ENCODE measurements at places on chromosomes 3 and 15. TPM values are rescaled to one million over a fixed set of nuclear protein-coding genes. Genes with fewer than 3 reads are reported as not detected.

Gene RPL39L
- total RNA-seq, result 236 TPM

- H3K4me1 ChIP-seq, result peaks cover 12% of the 10 kb centered on the region
- no peaks in the 10 kb centered on the region for H3K36me3 ChIP-seq
- H3K27me3 ChIP-seq, result no peaks in the 10 kb centered on the region
- H3K4me3 ChIP-seq, result no peak overlapping the region
- DNase-seq, result no peak
- no peak overlapping the region for H3K27ac ChIP-seq
These were observed 120.4 kb upstream of the MEF2A start for GRCh38 chr15:99445272-99445850.

Gene ADAMTS9
- not detected for total RNA-seq

DNA sequence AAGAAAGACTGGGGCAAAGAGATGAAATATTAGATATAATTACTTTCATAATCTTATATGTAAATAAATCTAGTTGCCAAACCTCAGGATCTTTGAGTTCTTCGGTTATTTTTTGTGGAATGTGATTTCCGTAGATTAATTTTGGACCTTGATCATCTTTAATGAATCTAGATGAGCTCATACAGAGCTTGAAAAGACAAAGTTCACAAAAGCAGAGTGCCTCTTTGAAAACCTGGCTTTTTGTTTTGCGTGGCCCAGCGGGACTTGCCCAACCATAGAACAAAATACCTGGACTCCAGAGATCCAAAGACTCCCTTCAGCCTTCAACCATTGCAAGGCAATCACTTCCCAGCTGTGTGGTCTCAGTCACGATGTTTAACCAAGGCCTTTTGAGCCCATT lies 54.8 kb upstream of the CHST2 start:
- H3K4me1 ChIP-seq, result peaks cover 39% of the 10 kb centered on the region
- DNase-seq, result no peak
- no peak overlapping the region for H3K4me3 ChIP-seq

DNA sequence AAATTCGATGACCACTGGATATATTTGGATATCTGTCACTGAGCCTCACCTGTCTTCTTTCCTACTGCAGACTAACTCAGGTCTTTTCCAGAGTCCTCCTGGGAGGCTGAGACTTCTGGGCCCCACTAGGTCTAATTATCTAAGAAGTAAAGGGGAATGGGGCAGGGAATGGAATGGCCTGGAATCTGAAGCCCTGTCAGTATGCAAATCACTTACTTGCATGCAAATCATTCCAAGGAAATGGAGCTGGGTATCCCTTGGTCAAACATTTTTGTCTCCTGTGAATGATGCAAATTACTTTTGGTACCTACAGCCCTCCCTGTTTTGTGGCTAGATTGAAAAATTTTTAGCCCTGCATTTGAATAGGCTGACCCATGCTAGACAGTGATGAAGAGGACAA lies 5.3 kb upstream of the SPSB4 start:
- no peak overlapping the region for H3K4me3 ChIP-seq
- no peaks in the 10 kb centered on the region for H3K4me1 ChIP-seq
- no peak for DNase-seq
- no peaks in the 10 kb centered on the region for H3K27me3 ChIP-seq
- no peaks in the 10 kb centered on the region for H3K36me3 ChIP-seq

All from Karpas-422 (cell line).